ENCODE measurements at places on chromosomes 2 and 18. TPM values are rescaled to one million over a fixed set of nuclear protein-coding genes. Genes with fewer than 3 reads are reported as not detected.

The TCF7L1 gene
- total RNA-seq: 3.7 TPM

The MARCHF4 gene
- total RNA-seq: not detected

The UGT1A5 gene
- total RNA-seq: not detected

DNA sequence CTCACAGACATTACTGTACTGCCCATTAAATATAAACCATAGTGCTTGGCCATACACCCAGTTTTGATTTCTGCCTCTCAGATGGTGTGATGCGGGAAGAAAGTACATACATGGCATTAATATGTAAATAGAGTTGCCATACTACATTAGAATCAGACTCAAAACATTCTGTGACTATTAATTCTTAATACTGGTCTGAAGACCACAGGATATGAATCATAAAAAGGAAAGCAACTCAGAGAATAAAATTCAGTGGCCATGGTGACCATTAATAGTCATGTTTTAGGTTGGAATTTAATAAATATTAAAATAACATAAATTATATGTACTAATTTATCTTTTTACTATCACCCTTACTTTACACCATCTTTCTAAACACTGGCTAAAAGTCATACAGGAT, 33.0 kb upstream of the WDR75 start:
- no peak for DNase-seq

GRCh38 chr18:44715245-44715644, 34.6 kb downstream of the SETBP1 start:
- no peak for DNase-seq

The SPDYA gene
- total RNA-seq: 4.9 TPM

DNA sequence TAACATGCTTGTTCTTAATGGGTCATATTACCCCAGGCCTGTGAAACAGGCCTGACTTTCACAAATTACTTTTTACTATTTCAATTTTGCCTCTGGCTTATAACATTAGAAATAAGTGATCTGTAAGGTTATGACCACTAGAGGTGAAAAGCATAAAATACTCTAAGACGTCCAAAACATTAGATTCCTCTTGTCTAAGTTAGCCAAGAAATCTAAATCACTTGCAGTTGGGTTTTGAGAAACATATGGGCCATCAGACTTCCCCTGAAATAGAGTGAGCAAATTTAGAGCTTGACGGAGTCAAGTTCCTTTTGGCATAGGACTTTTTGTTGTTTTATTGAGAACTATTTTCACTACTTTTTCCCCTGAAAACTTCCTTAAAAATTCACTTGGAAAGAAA, 32.7 kb upstream of the RIT2 start:
- no peak for DNase-seq

DNA sequence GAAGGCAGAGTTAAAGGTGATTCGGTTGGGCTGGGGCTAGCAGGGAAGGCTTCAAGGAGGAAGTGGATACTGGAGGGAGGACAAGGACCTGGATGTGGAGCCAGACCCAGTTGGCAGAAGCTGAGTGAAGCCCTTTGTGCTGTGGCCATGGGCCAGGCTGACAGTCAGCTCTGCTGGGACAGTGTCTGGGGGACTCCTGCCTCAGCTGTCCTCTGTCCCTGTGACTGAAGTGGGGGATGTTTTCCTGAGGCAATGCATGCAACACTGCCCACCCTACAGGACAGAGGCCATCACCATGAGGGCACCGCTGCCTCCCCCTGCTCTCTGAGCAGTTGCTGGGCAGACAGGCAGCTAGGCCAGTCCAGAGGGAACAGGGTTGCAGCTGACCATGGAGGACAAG, 40.0 kb downstream of the ST8SIA5 start:
- DNase-seq: no peak

- DNase-seq: no peak
Observed at GRCh38 chr2:61318553-61318952, 152.3 kb downstream of the USP34 start.

The SDC1 gene
- total RNA-seq: 2.8 TPM

The RASGRP3 gene
- total RNA-seq: 3.7 TPM

DNA sequence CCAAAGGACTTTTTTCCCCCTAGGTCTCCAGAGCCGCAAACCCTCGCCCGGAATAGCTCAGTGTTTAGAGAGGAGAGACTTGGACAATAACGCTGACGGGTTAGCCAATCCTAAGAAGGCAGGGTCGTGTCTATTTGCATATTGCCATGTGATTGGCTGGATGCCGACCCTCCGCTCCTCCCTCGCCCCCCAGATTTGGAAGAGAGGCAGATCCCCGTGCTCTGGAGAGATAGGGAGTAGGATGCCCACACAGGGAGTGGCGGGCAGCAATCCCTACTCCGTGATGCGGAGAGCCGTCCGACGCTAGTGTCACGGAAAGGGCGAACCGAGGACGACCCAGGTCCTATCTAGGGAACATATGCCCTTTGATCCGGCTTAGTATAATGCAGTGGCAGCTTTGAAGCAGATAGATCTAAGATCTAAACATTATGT, 1.4 kb downstream of the WNT6 start:
- peak; percentile 54 for DNase-seq

The MDH1B gene
- total RNA-seq: 1.5 TPM

The NCKAP5 gene
- total RNA-seq: 6.1 TPM

Data from tibial nerve (tissue), 4 donors.